Activated T-helper 1 cell treated with Interleukin-2 at 50 U/mL for 16 hours (primary cell): ENCODE measurements at places on chromosomes 5 and 9.

GRCh38 chr5:57302164-57302563, 128.3 kb downstream of the GPBP1 start:
- no peak for DNase-seq

DNA sequence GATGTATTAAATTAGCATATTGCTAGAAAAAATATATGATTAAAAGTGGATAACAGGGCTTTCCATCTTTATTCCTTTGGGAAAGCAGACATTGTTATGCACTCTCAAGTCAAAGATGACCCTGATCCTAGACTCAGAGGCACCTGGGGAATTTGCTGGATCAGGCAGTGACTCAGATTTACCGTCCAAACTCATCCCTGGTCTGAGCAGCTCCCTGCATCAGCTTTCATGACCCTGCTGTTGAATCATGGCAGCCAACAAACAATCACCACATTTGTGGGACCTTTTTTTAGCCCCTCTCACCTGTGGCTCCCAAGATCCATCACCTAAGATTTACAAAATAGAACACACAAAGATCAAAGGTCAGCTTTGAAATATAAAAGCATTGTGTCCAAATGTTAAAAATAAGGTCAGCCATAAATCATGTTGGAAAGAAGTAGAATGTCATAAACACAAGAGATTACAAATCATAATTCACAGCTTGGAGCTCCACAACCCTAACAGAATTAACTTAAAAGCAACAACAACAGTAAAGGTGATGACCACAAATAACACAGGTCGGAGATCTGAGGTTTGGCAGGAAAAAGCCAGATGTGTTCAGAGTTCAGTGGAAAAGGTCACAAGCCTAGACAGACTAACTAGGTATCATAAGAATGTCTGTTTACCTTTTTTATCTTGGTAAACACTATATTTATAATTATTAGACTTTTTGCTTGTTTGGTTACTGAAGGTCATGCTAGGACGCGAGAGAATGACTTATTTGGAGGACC, 55.5 kb downstream of the ZFAND5 start:
- DNase-seq, result no peak

- DNase-seq, result no peak
Measured at GRCh38 chr5:146365618-146366017, 27.0 kb downstream of the POU4F3 start.

DNA sequence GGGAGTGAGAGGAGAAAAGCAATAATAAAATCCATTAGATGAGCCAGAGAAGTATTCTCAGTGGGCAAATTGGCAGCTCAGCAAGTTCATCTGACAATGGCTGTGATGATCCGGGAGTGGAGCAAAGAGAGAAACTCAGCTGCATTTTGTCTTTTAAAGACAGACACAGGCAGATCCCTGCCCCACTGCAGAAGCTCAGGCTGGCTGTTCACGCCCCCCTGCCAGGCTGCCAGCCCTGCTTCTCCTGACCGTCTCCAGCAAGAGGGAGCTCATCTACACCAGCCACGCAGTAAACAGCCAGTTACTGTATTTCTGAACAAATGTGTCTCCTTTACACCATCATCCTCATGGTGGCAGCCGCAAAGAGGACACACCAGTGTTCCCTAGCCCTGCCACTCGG, 114.3 kb upstream of the SARDH start:
- DNase-seq, result no peak

DNA sequence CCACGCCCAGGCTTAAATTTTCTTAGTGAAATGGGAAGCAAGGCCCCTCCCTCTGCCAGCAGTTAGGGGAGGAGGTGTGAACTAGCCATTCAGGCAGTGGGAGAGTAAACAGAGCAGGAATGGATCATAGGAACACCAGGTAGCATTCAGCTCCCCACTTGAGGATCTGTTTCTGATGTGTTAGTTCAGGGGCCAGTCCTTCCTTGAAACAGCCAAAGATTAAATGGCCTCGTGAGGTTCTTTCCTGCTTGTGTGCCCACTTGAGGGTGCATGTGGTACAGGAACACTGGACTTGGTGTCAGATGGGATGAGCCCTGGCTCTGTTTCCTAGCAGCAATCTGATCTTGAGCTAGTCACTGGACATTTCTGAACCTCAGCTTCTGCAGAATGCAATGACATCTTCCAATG, 21.2 kb downstream of the FAXDC2 start:
- no peak for DNase-seq

GRCh38 chr5:59299006-59299405, 594.5 kb downstream of the PDE4D start:
- no peak for DNase-seq

GRCh38 chr5:81787474-81788242, 36.8 kb upstream of the SSBP2 start:
- DNase-seq, result no peak

GRCh38 chr5:178312880-178313282, 80.3 kb upstream of the PHYKPL start:
- DNase-seq, result no peak

- no peak for DNase-seq
Measured at GRCh38 chr5:68490406-68490805, 274.9 kb downstream of the PIK3R1 start.

DNA sequence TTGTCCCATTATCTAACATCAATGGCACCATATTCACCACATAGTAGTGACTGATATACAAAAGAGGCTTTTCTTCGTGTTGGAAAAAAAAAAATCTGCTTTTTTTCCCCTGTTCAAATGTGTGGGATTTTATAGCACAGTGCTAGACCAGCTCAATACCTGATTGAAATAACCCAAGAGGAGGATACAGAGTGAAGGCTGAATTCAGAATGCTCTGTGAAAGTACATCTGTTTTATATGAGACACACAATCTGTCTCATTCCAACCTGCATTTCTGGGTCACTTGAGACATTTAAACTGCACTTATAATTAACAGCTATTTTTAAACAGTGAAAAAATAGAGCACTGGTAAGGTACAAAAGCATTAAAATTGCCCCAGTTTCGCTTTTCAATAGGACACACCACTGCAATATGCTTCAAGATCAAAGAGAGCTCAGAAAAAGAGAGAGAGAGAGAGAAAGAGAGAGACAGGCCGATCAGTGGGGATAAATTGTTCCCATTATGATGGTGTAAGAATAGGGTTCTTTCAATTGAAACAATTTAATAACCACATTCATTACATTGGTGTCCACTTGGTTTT, 179.3 kb downstream of the NR2F1-AS1 start:
- no peak for DNase-seq

DNA sequence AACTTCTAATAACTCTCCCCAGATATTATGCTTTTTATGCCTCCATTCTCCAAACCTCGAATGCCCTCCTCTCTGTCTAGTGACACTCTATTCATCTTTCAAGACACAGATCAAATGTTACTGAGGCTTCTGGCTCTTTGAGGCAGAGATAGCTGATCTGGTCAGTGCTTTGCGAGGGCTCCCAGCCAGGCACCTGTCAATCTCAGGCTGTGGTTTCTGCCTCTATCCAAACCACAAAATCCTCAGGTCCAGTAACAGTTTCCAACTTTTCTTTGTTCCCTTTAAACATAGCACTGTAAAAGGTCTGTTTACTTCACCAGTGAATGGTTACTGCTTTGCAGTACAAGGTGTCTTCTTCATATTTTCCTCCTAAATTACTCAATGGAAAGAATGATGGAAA, 11.5 kb upstream of the STK32A start:
- DNase-seq, result no peak

DNA sequence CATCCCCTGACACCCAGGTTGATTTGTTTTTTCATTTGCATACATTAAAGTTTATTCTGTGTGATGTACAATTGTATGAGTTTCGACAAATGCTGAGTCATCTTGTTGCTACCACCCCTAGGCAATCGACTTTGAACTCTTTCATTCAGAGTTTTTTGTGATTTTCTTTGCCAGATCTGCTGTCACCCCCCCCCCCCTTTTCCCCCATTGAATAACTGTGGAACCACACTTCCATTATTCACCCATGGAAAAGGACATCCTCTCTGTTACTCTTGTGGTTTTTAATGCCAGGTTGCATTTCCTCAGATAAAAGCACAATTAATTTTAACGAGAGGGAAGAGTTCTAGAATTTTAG, 13.7 kb upstream of the FAM120AOS start:
- no peak for DNase-seq

DNA sequence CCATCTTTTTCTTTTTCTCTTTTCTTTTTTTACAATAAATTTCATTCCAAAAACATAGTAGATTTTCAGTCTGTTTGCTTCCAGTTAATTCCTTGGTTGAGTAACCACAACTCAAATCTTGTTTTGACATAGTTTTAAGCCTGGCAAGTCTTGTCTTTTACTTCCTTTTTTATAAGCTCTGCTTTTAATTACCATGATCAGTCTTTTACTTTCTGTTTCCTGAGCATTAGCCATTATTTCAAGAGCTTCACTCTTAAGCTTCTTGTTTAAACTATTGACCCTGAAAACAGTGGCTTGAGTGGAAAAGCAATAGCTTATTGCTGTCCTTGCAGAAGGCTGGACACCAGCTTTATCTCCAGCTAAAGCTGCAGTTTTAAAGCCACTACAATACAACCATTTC, 1363.3 kb downstream of the MAT2B start:
- DNase-seq, result no peak

DNA sequence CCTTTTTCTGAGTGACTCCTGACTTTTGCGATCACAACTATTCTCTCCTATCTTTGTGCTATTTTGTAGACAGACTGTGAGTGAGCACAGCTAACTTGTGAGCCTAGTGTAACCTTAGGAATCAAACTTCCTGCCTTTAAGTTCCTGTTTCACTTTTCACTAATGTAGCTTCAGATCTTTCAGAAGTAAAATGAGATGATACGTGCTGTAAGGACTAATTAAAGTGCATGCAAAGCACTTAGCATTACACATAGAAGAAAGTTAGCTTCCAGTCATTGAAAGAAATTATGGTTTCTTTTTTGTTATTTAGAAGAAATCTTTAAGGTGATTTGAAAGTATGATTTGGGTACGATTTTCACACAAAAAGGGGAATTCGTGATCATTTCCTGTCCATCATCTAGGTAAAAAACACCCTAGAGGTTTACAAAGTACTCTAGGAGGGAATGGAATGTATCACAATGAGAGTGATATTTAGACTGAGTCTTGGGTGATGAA, 122.7 kb downstream of the ST8SIA4 start:
- no peak for DNase-seq

GRCh38 chr5:3709068-3709716, 113.6 kb downstream of the IRX1 start:
- no peak for DNase-seq

DNA sequence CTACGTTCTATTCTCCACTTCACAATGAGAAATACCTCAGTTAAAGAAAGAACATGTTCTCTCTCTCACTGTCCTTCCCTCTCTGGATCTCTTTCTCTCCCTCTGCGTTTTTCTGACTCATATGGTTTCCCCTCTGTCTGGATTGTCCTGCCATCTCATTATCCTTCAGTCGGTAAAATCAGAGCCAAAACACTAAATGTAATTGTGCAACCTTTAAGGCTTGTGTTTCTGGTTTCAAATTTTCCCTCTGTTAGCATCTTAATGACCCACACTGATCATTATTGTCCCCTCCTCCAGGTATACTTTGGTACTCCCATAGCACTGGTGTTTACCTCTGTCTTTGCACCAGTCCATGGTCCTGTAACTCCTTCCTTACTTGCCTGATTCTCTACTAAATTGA, 509.4 kb upstream of the C9orf72 start:
- no peak for DNase-seq

GRCh38 chr9:77883846-77884771, 147.5 kb downstream of the GNAQ start:
- no peak for DNase-seq

DNA sequence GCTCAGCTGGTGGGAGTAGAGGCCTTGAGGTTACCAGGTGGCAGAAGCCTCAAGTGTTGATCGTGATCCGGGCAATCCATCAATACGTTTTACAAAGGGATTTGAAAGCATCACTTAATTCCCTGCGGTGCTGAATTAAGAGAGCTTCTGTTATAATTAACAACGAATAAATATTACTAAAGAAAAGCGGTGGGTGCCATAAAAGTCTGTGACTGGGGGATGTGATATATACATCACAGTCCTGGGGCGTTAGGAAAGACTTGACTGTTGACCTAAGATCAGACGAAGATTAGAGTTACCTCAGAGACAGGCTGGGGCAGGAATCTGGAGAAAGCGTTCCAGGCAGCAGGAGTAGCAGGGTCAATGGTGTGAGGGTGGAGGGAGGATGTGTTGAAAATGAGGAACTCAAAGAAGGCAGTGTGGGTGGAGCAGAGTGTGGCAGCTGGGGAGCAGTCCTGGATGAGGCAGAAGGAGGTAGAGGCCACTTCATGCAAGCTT, 6.7 kb upstream of the C5orf63 start:
- DNase-seq, result no peak

- DNase-seq, result no peak
Measured at GRCh38 chr5:88287302-88287701, 18.7 kb upstream of the TMEM161B start.

GRCh38 chr5:111548992-111549649, 36.8 kb upstream of the STARD4 start:
- DNase-seq, result no peak

GRCh38 chr5:175808711-175809110, 62.7 kb upstream of the CPLX2 start:
- no peak for DNase-seq

DNA sequence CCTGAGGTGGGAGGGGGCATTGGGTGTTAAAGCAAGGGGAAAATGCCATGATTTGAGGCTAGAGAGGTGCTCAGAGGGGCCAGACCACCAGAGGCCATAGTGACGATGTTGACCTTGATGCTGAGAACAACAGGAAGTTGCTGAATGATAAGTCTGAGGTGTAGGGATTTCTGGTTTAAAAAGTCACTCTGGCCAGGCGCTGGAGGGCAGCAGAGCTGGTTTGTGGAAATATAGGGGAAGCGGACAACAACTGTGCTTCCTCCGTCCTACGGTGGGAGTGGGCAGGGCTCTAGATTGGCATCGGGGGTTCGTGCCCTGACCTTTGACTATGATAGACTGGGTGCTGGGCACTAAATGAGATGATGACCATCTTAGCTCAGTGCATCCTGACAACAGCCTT, 44.7 kb downstream of the STOM start:
- no peak for DNase-seq

DNA sequence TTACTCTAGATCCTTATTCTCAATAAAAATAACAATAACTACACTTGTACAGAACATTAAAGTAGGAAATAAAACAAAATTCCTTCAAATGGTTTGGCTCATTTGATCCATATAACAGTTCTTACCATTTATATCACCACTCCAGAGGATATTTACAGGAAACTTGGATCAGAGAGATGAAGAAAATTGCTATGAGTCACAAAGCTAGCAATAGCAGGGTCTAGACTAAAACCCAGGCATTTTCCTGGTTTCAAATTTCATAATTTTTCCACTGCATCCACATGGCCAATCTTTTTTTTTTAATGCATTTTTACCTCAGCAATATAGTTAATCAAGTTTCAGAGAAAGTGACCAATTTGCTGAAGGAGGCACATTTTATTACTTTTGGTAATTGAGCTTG, 299.2 kb downstream of the ELAVL2 start:
- DNase-seq, result no peak
